Vagina (tissue), 2 donors: ENCODE measurements at places on chromosomes 6 and 20. TPM values are rescaled to one million over a fixed set of nuclear protein-coding genes. Genes with fewer than 3 reads are reported as not detected.

BCL2L1 gene
- total RNA-seq: 57.2 TPM

SEL1L2 gene
- total RNA-seq: not detected

TRIM15 gene
- not detected for total RNA-seq

TREML2 gene
- total RNA-seq: not detected

AAR2 gene
- 23.8 TPM for total RNA-seq

ABHD16B gene
- not detected for total RNA-seq

ADTRP gene
- not detected for total RNA-seq

NKAPL gene
- total RNA-seq: not detected
